ENCODE measurements at places on chromosomes 5 and 9.

DNA sequence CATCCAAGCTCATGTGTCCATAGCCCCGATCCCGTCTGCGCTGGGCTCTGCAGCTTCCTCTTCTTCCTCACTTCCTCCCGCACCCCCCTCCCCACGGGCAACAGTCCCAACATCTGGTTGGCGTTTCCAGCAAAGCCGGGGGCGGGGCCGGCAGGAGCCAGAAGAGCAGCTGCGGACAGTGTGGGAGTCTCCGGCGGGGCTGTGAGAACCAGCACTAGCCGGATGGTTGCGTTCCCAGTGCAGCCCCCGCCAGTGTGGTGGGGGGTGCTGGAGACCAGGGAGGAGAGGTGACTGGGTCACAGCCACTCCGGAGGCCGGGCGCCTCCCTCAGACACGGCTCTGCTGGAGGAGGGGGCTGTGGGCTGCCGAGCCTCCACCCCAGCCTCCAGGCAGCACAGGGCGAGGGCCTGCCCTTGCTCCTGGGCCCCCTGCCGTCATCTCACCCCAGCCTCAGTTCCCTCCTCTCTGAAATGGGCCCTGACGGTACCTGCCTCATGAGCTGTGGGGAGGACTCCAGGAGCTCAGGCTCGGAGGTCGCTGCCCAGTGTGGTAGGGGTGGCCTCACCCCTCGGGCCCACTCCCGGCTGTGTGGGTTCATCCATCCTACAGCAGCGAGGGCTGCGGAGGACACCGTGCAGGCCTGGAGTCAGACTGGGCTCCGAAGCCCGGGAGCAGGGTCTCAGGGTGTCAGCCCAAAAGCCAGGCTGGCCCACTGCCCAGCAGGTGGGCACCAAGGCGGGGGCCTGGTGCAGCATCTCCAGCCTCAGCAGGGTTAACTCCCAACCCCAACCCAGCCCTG lies 41.5 kb upstream of the NOTCH1 start:
- peak; percentile 91 for DNase-seq

DNA sequence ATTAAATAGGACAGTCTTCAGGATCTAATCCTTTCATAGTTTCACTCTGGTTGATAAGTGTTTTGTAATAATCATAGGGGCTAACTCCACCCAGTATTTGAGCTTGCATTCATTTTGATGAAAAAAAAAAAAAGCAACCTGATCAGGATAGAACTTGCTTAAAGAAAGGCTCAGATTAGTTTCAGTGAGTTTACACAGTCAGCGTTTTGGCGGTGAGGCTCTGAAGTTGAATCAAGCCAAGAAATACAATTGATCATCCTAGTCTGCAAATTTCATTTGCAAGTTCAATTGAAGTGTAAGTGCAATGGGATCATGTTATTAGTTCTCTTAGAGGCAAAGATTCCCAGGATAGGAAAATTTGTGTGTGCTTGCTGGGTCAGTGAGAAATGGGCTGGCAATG lies 159.7 kb upstream of the ELL2 start:
- DNase-seq = no peak

DNA sequence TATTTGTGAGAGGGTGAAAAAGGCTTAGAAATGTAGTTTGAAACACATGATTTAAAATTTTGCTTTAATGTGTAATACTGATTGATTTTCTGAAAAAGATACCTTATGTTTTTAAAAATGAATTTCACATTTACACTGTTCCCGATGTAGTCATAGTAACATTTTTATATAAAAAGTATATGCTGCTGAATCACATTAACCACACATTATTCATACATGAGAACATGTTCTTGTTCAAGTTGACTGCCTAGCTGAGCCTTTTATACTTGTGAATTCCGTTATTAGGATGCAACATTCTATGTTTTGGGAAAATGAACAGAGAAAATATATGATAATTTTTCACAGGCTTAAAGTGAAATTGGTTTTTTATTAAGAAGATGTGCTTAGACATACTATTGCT lies 461.1 kb upstream of the NUDT12 start:
- no peak for DNase-seq

DNA sequence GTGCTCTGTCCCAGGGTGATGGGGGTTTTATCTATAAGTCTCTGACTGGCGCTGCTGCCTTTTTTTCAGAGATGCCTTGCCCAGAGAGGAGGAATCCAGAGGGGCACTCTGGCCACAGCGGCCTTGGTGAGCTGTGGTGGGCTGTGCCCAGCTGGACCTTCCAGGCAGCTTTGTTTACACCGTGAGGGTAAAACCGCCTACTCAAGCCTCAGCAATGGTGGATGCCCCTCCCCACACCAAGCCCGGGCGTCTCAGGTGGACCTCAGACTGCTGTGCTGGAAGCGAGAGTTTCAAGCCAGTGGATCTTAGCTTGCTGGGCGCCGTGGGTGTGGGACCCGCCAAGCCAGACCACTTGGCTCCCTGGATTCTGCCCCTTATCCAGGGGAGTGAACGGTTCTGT lies 41.3 kb upstream of the C9orf72 start:
- DNase-seq = no peak

DNA sequence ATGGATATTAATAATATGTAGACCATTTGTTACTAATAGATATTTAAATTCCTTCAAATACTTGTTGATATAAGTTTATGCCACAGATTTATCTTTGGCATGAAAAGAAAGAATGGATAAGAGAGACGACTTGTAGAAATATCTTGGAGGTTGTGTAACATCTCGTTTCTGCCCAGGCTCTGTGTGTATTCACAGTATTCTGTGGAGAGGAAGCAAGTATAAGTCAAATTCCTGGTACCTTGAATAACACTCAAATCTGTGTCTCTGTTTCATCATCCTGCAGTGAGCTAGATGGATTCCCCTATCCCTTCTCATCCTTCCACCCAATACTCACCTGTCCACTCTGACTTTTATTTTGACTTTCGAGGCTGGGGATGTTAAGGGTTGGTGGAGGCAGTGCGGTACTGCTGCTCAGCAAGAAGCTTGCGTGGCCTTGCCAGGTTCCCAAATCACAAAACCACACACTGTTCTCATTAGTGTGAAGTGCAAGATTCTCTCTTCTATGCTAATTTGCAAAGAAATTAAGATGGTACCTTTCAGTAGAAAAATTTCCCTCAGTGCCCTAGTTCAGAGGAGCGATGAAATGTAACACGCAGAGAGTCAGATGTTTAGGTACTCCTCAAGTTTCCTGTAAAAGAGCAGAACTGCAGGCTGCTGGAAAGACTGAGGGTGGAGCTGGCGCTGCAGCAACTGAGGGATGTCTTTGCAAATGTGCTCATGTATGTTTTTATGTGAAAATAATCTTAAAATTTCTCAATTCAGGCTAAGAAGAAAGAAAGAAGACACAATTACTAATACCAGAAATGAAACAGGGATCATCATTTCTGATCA lies 42.6 kb upstream of the ANKRD18A start:
- DNase-seq = no peak

- DNase-seq = no peak
These were observed 131.0 kb upstream of the TARS1 start for GRCh38 chr5:33309536-33310345.

GRCh38 chr9:72875221-72875620 lies 77.6 kb downstream of the ALDH1A1 start:
- DNase-seq = no peak

DNA sequence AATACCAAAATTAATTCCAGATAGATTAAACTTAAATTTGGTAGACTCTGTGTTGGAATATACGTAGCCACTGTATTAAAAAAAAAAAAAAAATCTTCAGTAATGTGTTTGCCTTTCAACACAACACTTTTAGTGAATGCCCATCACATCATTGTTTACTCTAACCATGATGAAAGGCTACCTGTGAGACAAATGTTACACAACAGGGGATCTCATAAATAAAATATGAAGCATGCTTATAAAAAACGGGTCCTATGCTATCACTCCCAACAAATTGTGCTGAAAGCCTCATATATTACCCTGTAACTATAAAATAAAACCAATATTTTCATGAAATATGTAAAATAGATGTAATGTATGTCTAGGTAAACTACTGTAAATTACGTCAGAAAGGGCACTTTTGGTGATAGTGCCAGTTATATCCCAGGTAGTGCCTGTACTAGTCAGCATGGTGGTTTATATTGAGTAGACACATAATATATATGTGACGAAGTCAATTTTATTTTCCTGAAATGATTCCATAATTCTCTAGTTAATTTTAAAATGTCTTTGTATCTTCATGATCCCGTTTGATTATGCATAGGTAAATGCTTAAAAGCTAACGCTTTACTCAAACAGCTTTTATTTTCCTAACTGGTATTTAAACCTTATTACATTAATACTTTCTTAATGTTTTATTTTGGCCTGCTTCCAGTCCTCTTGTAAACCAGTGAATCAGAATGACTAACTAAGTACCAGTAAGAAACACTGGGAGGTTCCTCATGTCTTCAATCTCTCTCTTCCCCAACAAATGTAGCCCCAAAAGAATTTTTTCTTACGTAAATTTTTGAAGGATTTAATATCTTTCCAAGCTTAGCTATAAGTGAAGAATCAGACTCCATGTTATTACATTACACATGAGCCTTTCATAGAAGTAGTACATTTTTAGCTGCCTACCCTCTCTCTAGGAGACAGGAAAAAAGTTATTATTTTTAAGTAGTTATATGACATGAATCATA lies 420.3 kb downstream of the GABRG2 start:
- no peak for DNase-seq

DNA sequence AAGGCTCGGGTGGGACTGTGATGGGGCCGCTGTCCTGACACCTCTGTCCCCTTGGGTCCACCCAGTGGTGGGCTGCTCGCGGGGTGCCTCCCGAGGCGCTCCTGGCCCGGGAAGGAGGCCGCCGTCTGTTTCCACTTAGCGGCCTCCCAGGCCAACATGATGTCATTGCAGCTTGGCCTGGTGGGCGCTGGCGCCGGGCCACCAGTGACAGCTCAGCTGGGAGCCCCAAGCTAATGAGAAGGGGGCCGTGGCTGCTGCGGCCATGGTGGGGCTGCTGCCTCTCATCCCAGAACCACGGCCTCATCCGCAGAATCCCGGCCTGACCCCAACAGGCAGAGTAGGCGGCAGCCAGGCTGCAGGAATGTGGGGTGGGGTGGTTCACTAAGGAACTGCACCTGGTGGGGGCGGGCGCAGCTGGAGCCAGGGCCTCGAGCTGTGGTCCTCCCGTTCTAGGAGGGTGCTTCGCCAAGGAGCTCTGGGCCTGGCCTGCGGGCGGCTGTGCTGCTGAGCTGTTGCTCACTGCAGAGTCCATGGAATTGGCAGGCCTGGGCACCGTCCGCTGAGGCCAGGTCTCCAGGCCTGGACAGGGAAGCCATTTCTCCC lies 123.5 kb upstream of the COL5A1 start:
- DNase-seq = peak; percentile 65

DNA sequence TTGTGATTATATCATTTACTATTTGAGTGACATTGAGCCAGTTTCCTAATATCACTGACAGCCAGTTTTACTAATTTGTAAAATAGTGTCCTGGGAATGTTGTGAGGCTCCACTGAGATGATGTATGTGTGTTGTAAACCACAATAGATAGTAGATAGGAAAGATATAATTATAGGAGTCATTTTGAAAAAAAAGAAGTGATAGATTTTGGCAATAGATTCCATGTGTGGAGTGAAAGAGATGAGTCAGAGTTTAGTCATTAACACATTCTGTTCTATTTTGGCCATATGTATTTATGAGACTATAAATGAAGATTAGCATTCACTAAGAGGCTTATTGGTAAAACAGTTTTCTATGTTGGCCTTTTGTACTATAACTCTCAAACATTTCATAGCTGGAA lies 388.2 kb downstream of the FAM170A start:
- no peak for DNase-seq

- no peak for DNase-seq
These were observed 89.8 kb upstream of the TUT7 start for GRCh38 chr9:86443992-86444391.

DNA sequence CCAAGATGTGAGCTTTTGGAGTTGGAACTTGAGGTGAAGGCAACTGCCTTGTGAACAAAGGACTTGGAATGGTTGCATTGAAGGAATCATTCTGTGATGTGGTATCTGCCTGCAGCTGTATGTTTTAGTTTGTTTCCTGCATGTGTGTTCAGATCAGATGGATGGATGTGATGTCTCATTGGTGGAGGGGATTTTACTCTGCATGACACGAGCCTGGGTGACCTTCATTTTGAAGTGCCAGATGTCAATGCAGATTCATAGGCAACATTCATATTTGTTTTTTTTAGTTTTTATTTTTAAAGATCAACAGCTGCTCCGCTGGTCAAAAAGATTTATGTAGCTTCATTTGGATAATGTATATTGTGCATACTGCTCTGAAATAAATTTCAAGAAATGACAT lies 13.5 kb downstream of the FBXL7 start:
- DNase-seq = no peak

- no peak for DNase-seq
These were observed 6.4 kb upstream of the PLPP1 start for GRCh38 chr5:55541056-55541635.

DNA sequence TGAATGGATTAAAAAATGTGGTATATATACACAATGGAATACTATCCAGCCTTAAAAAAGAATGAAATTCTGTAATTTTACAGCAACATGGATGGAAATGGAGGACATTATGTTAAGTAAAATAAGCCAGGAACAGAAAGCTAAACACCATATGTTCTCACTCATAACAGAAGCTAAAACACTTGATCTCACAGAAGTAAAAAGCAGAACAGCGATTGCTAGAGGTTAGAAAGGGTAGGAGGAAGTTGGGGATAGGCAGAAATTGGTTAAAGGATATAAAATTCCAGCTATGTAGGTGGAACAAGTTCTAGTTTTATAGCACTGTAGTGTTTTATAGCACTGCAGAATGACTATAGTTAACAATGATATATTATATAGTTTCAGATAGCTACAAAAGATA lies 15.8 kb downstream of the MARCHF3 start:
- no peak for DNase-seq

- DNase-seq = no peak
These were observed 123.0 kb upstream of the CPEB4 start for GRCh38 chr5:173765029-173765644.

DNA sequence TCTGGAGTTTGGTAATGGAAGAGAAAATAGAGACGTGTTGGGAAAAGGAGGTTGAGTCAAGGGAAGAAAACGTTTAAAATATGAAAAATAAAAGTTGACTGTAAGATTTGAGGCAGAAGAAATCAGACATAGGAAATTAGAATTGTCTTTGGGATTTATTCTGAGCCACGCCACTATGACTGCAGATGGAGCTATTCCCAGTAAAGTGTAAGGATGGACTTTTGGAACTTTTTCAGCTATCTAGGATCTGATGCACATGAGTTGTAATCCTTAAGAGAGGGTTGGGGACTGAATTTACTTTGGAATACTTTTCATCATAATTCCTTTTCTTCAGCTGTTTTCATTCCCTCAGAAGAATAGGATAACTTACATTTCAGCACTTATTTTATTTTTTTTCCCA lies 336.7 kb downstream of the FAM170A start:
- DNase-seq = peak; percentile 14

- no peak for DNase-seq
These were observed 69.2 kb downstream of the SPATA31D1 start for GRCh38 chr9:82057805-82058204.

DNA sequence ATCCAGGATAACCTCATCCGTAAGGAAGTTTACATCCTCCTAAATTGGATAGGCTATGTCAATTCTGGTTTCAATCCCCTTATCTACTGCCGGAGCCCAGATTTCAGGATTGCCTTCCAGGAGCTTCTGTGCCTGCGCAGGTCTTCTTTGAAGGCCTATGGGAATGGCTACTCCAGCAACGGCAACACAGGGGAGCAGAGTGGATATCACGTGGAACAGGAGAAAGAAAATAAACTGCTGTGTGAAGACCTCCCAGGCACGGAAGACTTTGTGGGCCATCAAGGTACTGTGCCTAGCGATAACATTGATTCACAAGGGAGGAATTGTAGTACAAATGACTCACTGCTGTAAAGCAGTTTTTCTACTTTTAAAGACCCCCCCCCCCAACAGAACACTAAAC lies 1.3 kb downstream of the ADRB2 start:
- no peak for DNase-seq

GRCh38 chr5:77133061-77133758 lies 46.1 kb upstream of the ZBED3 start:
- DNase-seq = peak; percentile 56
